IMR-90 (cell line): ENCODE measurements at places on chromosomes 11 and 22. TPM values are rescaled to one million over a fixed set of nuclear protein-coding genes. Genes with fewer than 3 reads are reported as not detected.

DNA sequence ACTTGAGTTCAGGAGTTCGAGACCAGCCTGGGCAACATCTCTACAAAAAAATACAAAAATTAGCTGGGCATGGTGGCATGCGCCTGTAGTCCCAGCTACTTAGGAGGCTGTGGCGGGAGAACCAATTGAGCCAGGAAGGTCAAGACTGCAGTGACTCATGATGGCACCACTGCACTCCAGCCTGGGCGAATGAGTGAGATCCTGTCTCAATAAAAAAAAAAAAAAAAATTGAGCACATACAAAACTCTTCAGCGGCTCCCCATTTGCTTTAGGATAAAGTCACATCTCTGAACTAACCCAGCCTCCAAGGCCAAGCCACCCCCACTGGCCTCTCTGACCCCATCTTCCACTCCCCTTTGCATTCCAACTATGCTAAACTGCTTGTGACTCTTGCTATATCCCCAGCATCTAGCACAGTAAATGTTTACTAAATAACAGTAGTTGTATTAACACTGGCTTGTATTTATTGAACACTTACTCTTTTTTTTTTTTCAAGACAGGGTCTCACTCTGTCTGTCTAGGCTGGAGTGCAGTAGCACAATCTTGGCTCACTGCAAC lies 28.9 kb downstream of the CREB3L1 start:
- H3K4me3 ChIP-seq = no peak overlapping the region
- peaks cover 11% of the 10 kb centered on the region for H3K4me1 ChIP-seq
- H3K27me3 ChIP-seq = no peaks in the 10 kb centered on the region
- DNase-seq = peak; percentile 61
- peak overlapping the region; percentile 16; the same call in 1 of the 2 replicates for H3K27ac ChIP-seq

DNA sequence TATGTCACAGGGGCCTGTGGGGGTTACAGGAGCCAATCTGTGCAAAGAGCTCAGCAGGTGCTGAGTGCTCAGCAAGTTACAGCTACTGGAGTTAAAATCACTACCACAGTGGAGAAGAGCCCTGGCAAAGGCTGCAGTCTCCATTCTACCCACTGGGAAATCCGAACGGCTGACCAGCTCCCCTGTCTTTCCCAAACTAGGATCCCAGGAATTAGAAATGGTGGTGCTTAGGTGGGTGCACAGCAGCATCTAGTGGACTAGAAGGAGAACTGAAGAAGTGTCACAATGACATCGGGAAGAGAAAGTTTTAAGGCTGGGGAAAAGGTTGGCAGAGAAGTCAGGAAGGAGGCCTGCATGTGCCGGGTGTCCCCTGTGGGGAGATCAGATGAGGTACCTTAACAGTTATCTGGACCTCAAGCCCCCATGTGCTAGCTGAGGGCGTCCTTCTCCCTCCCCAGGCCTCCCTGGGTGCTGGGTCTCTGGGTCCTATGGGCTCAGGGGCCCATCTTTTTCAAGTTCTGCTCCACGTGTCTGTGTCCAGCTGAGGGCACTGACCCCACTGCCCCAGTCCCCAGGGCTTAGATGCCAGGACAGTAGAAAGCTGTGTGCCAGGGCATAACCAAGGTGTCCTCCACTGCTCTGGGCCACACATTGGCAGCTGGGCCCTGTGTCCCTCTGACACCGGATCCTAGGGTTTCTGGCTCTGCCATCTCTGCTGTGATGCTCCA lies 1.9 kb downstream of the PIWIL3 start:
- H3K36me3 ChIP-seq = no peaks in the 10 kb centered on the region
- peaks cover 4% of the 10 kb centered on the region for H3K27me3 ChIP-seq
- H3K4me3 ChIP-seq = no peak overlapping the region
- no peak overlapping the region for H3K27ac ChIP-seq

GRCh38 chr11:1618231-1618630 lies 3.7 kb downstream of the KRTAP5-4 start:
- peaks cover 27% of the 10 kb centered on the region for H3K27me3 ChIP-seq
- H3K4me3 ChIP-seq = no peak overlapping the region
- no peak for DNase-seq
- no peak overlapping the region for H3K27ac ChIP-seq
- H3K36me3 ChIP-seq = no peaks in the 10 kb centered on the region

DNA sequence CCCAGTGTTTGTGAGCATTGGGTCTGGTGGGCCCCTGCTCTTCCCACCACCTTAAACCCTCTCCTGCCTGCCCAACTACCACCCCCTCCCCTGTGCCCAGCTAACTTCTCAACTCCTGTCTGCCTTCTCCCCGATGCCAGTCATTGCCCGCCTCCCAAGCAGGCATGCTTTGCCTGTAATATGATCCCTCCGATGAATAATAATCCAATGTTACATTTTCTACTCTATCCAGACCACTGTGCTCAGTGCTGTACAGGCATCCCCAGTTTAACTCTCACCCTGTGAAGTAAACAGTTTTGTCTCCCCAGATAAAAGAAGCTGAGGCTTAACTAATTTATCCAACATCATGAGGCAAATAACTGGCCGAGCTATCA lies 35.5 kb upstream of the OLFML1 start:
- H3K4me1 ChIP-seq = no peaks in the 10 kb centered on the region
- no peaks in the 10 kb centered on the region for H3K36me3 ChIP-seq
- peaks cover 1% of the 10 kb centered on the region for H3K27me3 ChIP-seq
- no peak overlapping the region for H3K27ac ChIP-seq

DNA sequence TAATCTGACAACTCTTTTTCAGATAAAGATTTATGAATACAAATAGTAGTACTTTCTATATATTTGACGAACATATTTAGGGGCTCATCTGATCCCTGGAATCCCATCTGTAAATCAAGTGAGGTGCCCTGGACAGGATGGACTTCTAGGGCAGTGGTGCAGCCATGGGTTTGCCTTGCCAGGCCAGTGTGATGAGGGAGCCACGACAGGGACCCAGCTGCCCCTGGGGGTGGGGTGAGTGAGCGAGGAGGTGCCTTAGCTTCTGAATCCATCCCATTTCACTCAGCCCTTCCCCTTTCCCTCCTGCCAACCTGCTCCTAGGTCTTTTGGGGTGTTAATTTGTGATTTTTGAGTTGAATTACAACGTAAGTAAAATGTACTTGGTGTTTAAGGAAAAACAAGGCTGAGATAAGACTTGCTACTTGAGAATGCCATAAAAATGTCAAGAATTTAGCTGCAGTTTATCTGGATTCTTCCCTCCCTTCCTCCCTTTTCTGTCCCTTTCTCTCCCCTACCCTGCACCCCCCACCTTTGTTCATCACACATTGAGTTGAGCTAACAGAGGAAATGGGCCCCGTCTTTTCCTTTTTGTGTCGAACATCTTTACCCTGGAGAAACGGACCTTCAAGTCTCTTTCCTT lies 60.8 kb downstream of the PPFIBP2 start:
- no peak overlapping the region for H3K4me3 ChIP-seq
- peaks cover 54% of the 10 kb centered on the region for H3K4me1 ChIP-seq
- no peak for DNase-seq

DNA sequence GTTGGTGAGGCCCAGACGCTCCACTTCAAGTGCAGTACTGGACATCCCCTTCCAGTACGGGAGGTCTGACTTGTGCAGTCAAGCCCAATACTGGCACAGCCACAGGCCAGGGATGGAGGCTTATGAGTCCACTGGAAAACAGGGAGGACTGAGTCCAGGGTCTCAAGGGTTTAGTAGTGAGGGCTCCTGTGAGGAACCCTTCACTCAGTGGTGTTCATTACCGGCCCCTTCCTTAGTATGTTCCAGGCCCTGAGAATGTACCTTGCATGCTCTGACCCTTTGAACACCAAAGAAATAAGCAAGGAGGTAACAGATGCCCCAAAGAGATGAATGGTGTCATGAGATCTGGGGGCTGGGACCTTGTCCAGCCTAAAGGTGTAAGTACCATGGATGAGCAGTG lies 11.8 kb downstream of the PRAME start:
- no peak for DNase-seq
- no peaks in the 10 kb centered on the region for H3K36me3 ChIP-seq
- H3K4me3 ChIP-seq = no peak overlapping the region
- H3K4me1 ChIP-seq = no peaks in the 10 kb centered on the region

- peaks cover 20% of the 10 kb centered on the region for H3K4me1 ChIP-seq
- no peak overlapping the region for H3K27ac ChIP-seq
- H3K36me3 ChIP-seq = no peaks in the 10 kb centered on the region
- no peak overlapping the region for H3K4me3 ChIP-seq
- H3K27me3 ChIP-seq = peaks cover 2% of the 10 kb centered on the region; the same call in 1 of the 2 replicates
These were observed 12.3 kb downstream of the TSPAN32 start for GRCh38 chr11:2314136-2314524.

Gene TOLLIP
- total RNA-seq = 18.9 and 19.7 TPM in 2 replicates

Gene TEAD1
- total RNA-seq = 69.2 and 95.5 TPM in 2 replicates

Gene IL17RA
- total RNA-seq = 5.2 and 5.8 TPM in 2 replicates
